ENCODE measurements at places on chromosomes 7 and 10. TPM values are rescaled to one million over a fixed set of nuclear protein-coding genes. Genes with fewer than 3 reads are reported as not detected.

GRCh38 chr7:22864301-22864700 is 41.7 kb upstream of the TOMM7 start:
- H3K27me3 ChIP-seq: no peaks in the 10 kb centered on the region
- H3K4me3 ChIP-seq: no peak overlapping the region
- no peak for DNase-seq
- no peaks in the 10 kb centered on the region for H3K4me1 ChIP-seq

GRCh38 chr10:132229834-132230556 is 43.2 kb downstream of the DPYSL4 start:
- no peaks in the 10 kb centered on the region for H3K27me3 ChIP-seq
- DNase-seq: no peak
- peak overlapping the region; percentile 3 for H3K4me3 ChIP-seq
- no peaks in the 10 kb centered on the region for H3K4me1 ChIP-seq
- H3K36me3 ChIP-seq: no peaks in the 10 kb centered on the region
- no peak overlapping the region for H3K27ac ChIP-seq

GRCh38 chr7:26006426-26006825 is 145.6 kb upstream of the NFE2L3 start:
- H3K27ac ChIP-seq: no peak overlapping the region
- H3K27me3 ChIP-seq: no peaks in the 10 kb centered on the region
- no peak overlapping the region for H3K4me3 ChIP-seq
- DNase-seq: no peak
- H3K36me3 ChIP-seq: no peaks in the 10 kb centered on the region

The HACD1 gene
- 12.1 TPM for total RNA-seq

The HOXA11 gene
- total RNA-seq: 8.5 TPM

DNA sequence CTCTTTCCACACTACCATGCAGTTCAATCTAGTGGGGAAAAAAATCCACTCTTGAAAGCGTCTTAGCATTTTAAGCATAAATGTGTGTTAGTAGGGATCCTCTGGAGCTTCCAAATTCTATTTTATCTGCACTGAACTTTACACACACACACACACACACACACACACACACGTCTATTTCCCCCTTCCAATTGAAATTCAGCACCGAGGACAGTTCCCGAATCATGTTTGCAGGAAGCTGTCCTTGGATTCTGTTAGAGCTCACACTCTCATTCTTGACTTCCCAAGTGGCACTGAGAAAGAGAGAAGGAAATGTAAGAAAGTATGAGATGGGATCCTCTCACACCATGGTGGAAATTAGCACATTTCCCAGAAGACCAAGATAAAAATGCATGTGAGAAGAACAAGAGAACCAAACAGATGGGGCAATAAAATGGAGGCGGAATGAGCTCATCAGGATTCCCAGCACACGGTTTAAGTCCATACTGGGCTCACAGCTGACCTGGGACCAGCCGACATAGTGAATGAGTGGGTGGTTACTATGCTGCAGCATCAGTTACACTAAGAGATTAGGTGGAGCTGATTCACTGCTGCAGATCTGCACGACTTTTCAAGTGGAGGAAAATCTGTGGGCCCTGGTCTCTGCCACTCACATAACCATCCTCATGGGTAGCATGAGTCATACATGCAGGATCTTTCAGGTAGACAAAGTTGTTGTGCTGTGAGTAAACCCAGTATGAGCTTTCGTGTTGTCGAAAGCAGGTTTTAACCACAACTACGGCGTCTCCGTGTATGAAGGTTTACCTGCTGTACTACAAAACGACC is 3.3 kb upstream of the NPTX2 start:
- DNase-seq: no peak
- H3K36me3 ChIP-seq: no peaks in the 10 kb centered on the region
- H3K4me3 ChIP-seq: no peak overlapping the region
- H3K4me1 ChIP-seq: peaks cover 3% of the 10 kb centered on the region
- no peaks in the 10 kb centered on the region for H3K27me3 ChIP-seq

The KIF5B gene
- total RNA-seq: 98.2 TPM

GRCh38 chr10:84089162-84089561 is 50.1 kb upstream of the GHITM start:
- no peak overlapping the region for H3K27ac ChIP-seq
- no peaks in the 10 kb centered on the region for H3K4me1 ChIP-seq
- DNase-seq: no peak
- no peak overlapping the region for H3K4me3 ChIP-seq

The TRAPPC14 gene
- total RNA-seq: 21.2 TPM

The SPDYE5 gene
- not detected for total RNA-seq

- H3K4me1 ChIP-seq: no peaks in the 10 kb centered on the region
- no peak overlapping the region for H3K27ac ChIP-seq
- DNase-seq: no peak
Observed at GRCh38 chr7:27925573-27926201, 185.7 kb downstream of the TAX1BP1 start.

DNA sequence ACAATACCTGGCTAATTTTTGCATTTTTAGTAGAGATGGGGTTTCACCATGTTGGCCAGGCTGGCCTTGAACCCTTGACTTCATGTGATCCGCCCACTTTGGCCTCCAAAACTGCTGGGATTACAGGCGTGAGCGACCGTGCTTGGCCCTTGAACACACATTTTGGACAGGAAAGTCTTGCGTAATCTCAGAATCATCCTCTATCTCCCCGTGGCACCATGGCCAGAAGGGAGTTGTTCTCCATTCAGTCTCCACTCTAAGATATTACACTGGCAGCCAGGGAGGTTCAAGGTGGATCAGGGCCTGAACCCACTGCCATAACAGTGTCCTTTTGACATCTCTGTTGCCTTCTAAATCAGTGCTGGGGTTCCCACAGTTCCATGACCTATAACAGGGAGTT is 29.2 kb upstream of the GALNTL5 start:
- H3K27me3 ChIP-seq: no peaks in the 10 kb centered on the region
- no peak overlapping the region for H3K4me3 ChIP-seq
- H3K36me3 ChIP-seq: no peaks in the 10 kb centered on the region
- DNase-seq: no peak
- peak overlapping the region; percentile 86 for H3K27ac ChIP-seq
- peaks cover 10% of the 10 kb centered on the region for H3K4me1 ChIP-seq

GRCh38 chr7:5679813-5680473 is 101.5 kb downstream of the RNF216 start:
- no peak overlapping the region for H3K4me3 ChIP-seq
- peaks cover 4% of the 10 kb centered on the region for H3K4me1 ChIP-seq
- H3K36me3 ChIP-seq: no peaks in the 10 kb centered on the region
- no peaks in the 10 kb centered on the region for H3K27me3 ChIP-seq
- DNase-seq: no peak
- H3K27ac ChIP-seq: no peak overlapping the region

DNA sequence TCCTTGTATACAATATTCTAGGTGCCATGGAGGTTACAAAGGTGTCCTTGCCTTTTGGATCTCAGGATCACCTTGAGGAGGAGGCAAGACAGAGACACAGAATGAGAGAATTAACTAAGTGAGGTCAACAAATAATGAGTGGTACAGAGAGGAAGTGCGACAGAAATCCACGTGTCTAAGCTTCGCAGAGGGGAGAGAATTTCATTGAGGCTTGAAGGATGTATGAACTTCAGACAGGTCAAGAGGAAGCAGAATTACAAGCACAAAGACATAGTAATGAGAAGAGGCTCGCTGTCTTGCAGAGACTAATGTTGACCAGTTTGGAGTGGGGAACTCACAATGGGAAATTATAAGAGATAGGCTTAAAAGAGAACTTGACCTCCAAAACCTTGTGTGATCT is 308.7 kb downstream of the FRMD4A start:
- no peak overlapping the region for H3K27ac ChIP-seq
- no peaks in the 10 kb centered on the region for H3K27me3 ChIP-seq
- DNase-seq: no peak

GRCh38 chr10:14491811-14492210 is 161.1 kb upstream of the FRMD4A start:
- no peaks in the 10 kb centered on the region for H3K36me3 ChIP-seq
- H3K27me3 ChIP-seq: no peaks in the 10 kb centered on the region
- no peak overlapping the region for H3K4me3 ChIP-seq
- no peaks in the 10 kb centered on the region for H3K4me1 ChIP-seq

The VSTM4 gene
- total RNA-seq: 6.9 TPM

The TRPV6 gene
- 47.0 TPM for total RNA-seq

The FAM13C gene
- total RNA-seq: 56.7 TPM

The SLC39A12 gene
- not detected for total RNA-seq

The CALY gene
- total RNA-seq: not detected

GRCh38 chr10:125060026-125060425 is 100.3 kb downstream of the CTBP2 start:
- H3K27ac ChIP-seq: peak overlapping the region; percentile 91
- no peaks in the 10 kb centered on the region for H3K27me3 ChIP-seq
- no peak for DNase-seq
- no peaks in the 10 kb centered on the region for H3K36me3 ChIP-seq
- H3K4me1 ChIP-seq: peaks cover 79% of the 10 kb centered on the region

The ACSM6 gene
- total RNA-seq: not detected
